ENCODE measurements at places on chromosomes 1 and 21. TPM values are rescaled to one million over a fixed set of nuclear protein-coding genes. Genes with fewer than 3 reads are reported as not detected.

GRCh38 chr1:207440626-207441025 is 13.5 kb upstream of the CR2 start:
- H3K4me3 ChIP-seq, result no peak overlapping the region
- H3K27ac ChIP-seq, result no peak overlapping the region
- H3K36me3 ChIP-seq, result no peaks in the 10 kb centered on the region
- no peaks in the 10 kb centered on the region for H3K4me1 ChIP-seq

DNA sequence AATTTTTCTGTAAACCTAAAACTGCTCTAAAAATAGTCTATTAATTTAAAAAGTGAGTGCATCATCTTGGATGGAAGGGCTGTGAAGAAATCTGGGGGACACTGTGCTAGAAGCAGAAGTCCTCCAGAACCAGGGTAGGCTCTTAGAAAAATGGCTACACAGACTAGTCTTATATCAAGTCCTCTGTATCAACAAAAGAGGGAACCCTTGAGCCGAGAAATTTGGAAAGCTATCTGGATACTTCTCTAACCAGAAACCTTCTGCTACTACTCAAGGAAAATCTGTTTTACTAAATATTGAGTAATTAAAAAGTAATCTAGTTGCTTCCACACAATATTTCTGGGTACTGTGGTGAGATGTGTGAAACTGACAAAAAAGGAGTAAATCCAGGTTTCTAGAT is 92.1 kb downstream of the WDR3 start:
- no peak overlapping the region for H3K4me3 ChIP-seq
- DNase-seq, result no peak
- no peaks in the 10 kb centered on the region for H3K4me1 ChIP-seq
- no peaks in the 10 kb centered on the region for H3K36me3 ChIP-seq

DNA sequence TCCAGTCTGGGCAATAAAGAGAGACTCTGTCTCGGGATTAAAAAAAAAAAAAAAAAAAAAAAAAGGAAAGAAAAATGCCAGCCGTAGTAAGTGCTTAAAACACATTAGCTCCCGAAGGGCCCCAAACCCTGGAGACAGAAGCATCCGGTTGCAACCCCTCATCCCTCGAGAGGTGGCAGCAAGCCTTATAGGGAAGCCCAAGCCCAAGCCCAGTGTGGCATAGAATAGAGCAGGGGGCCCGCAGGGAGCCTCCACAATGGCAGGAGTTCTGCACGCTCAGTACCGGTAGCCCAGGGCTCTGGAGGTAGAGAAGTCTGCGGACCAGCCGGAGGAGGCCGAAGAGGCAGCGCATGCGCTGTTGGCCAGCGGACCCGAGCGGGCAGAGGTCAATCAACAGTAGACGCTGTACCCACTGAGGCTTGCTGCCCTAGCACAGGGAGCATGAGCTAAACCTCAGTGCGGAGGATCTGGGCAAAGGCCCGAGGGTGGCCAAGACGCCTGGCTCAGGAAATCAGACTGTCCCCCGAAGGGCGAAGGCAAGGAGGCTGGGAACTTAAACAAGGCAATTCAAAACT is 34.1 kb upstream of the C1orf198 start:
- H3K36me3 ChIP-seq, result peaks cover 4% of the 10 kb centered on the region
- DNase-seq, result no peak
- H3K4me1 ChIP-seq, result no peaks in the 10 kb centered on the region
- H3K27me3 ChIP-seq, result no peaks in the 10 kb centered on the region

COL18A1 gene
- 255 TPM for polyA plus RNA-seq

DNA sequence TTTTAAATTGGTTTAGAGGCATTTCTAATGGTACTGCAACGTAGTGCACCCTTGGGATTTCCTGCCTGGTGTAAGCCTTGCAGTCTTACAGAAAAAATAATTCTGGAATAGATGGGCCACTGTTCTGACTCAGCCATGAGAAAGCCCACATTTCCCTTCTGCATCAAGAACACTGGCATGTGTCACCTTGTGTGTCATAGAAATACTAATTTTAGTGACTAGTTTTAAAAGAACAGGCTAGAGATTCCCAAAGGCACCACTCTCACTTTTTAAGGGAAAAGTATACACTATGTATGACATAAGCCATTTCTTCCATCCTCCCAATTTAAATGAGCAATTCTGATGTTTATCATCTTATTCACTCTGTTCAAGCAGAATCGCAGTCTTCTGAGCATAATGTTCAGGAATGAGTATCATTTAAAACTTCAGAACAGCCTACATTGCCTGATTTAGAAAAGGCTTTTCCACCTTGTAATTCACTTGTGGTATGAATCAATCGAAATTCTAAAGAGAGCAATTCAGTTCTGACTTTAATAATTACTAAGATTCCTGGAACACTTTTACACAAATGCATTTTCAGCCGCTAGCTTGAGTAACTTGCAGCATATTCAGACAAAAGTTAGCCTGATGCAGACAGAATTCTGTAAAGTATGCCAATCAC is 18.8 kb downstream of the RGS13 start:
- no peak overlapping the region for H3K4me3 ChIP-seq
- no peak overlapping the region for H3K27ac ChIP-seq
- no peaks in the 10 kb centered on the region for H3K4me1 ChIP-seq
- no peaks in the 10 kb centered on the region for H3K27me3 ChIP-seq
- H3K36me3 ChIP-seq, result no peaks in the 10 kb centered on the region
- DNase-seq, result no peak

VANGL1 gene
- 2.5 TPM for polyA plus RNA-seq

CA14 gene
- polyA plus RNA-seq, result 0.22 TPM

Data from liver (tissue), 10 donors.